ENCODE measurements at places on chromosomes 5 and 9.

GRCh38 chr5:127567026-127567768 lies 49.8 kb downstream of the PRRC1 start:
- no peak for DNase-seq

DNA sequence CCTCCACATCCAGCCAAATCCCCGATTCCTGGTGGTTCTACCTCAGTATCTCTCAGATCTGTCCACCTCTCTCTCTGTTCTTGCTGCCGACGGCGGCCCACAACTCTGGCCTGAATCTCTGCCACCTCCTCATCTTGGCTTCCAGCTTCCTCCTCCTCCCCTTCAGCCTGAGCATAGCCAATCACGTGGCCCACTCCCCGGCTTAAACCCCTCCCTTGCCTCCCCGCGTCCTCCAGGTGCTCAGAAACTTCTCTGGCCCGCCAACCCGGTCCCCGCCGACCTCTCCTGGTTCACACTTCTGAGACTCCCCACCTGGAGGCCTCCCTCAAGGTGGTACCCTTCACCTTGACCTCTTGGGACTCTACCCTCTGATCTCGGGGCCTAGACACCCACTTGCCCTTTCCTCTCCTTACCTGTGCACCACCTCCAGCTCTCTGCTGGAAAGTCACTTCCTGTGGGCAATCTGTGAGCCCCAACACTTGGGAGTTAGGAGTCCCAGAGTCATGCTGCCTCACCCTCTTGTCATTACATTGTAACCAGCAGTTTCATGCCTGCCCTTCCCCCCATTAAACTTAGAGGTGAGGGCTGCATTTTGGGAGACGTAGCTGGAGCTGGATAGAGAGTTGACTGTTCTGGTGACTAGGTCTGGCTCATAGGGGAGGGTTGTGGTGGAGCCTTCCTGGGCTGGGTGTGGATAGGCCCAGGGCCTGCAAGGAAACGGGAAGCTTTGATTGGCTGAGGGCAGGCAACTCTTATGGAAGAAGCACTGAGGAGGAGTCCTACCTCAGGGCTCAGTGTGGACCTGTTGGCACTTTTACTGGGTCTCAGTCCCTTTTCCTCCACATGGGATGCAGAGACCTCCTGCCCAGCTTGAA lies 4.5 kb upstream of the SET start:
- DNase-seq = peak; percentile 78

DNA sequence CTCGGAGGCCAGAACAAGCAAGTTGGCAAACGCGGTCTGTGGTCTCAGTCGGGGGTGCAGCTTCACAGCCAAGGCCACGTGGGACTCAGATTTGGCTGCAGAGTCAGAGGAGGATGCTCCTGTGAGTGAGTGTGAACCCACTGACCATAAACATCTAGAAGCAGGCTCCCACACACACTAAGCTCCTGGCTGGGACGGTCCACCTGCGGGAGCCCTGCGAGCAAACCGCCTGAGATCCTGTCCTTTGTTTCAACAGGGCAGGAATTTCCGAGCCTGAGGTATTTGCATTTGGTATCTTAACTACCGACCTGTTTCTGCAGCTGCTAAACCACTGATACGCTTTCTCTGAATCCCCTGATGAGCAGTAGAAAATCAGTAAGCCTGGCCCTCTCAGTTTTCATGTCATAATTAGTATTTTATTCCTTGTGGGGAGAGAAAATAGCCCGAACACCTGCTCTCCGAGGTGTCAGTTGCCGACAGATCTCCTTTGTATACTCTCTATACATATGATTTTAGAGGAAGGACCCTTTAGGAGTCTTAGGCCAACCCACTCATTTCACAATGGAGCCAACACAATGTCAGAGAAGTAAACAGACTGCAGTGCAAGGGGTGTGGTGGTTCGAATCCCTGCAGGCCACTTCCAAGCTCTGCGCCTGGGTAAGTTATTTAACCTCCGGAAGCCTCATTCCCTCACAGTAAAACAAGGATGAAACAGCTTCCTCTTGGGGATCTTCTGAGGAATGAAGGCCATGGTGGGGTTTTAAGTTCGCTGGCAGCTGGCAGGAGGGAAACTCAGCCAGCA lies 40.9 kb upstream of the PWWP2A start:
- DNase-seq = peak; percentile 39

DNA sequence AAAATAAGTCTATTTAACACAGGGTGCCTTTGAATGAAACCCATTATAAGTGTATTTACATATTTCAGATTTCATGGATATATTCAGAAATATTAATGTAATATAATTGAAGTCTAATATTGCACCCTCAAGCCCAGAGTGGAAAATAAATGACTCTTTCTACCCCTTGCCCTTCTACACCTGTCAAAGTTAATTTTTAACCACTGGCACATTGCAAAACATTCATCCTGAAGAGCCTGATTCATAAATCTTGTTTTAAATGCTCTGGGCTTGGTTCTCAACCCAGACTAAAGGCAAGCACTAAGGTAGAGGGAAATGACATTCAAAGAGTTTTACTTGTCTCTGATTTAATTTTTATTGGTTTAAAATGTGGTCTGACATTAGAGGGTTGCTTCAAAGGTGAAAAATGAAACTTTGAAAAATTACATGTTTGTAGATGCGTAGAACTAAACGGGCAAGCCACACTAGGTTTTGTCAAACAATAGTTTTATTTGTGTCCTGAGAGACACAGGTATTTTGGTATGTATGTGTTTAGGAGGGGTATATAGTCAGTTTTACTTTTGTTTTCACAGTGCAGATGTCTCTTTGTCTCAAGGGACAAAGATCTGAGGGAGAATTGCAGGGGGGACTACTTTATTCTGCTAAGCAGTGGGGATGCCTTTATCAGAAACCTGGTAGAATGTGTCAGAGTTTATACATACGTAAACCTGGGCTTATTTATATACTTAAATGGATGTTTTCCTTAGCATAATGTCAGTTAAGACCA lies 69.7 kb downstream of the PIK3R1 start:
- peak; percentile 45 for DNase-seq

DNA sequence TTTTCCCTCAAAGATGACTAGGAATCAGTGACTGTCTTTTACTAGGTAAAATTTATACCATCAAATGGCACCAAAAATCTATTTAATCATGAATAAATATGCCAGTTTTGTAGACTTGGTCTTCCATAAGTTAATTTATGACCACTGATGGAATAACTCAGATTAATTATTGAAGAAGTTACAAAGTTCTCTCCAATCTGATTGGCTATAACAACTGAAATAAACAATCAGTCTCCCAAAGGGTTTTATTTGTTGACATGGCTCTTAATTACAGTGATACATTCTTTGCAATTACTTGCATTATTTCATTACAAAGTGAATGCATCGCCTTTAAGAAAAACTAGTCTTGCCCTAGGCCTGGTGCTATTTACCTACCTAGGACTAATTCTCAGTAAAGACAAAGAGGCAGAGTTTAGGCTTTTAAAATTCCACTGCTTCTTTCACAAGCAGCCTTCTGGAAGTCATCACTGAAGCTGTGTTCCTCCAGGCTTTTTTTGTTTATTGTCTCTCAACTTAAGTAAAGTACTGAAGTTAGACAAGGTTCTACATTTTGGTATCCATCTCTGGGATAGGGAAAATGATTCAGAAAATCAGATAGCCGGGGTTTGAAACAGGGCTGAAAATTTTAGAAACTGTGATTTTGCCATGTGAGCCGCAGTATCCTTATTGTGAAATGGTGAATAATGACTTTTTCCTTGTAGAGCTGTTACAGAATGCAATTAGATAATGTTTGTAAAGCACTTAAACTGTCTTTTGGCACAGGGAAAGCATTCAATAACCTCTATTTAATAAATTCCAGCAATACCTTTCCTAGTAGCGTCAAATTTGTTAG lies 2.5 kb downstream of the STOM start:
- DNase-seq = peak; percentile 55

DNA sequence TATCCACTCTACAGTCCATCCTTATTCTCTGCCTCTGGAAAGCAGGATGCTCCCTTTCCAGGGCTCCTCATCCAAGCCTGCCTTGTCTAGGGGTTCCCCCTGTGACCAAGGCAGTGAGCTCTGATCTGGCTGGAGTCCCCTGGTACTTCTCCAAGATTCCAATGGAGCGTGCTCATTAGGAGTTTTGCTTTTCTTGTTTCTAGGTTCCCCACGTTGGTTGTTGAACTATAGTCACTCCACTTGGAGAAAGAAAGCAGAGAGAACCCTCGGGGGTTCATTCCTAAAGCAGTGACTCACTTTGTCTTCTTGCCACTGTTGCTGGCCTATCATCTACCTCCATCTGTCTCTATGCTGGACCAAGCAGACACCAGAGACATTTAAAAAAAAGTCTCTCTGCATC lies 192.6 kb downstream of the TLE4 start:
- DNase-seq = peak; percentile 29

GRCh38 chr9:135990468-135991429 lies 29.6 kb upstream of the UBAC1 start:
- peak; percentile 73 for DNase-seq

DNA sequence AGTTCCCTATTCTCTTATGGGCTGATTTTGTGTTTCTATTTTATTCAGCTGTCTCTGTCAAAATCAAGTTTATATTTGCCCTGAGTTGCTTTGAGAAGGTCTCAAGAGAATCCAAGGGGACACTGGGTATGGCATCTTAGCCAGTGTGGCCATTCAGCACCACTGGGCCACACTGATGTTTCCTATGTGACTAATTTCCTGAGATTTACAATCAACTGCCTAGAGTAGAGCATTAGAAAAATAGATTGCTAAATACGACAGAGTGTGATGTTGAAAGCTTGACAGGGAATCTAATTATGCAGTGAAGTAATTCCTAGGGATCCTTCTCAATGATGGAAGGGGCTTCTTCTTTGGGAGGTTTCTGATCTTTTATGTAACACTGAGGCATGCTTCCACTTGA lies 141.7 kb downstream of the SV2C start:
- DNase-seq = no peak

GRCh38 chr9:36902080-36902716 lies 131.9 kb downstream of the PAX5 start:
- peak; percentile 2 for DNase-seq

GRCh38 chr9:129415942-129416651 lies 204.8 kb downstream of the C9orf50 start:
- peak; percentile 46 for DNase-seq

GRCh38 chr5:43352131-43352530 lies 38.9 kb upstream of the HMGCS1 start:
- no peak for DNase-seq

GRCh38 chr9:95201206-95201605 lies 116.3 kb downstream of the FANCC start:
- no peak for DNase-seq

GRCh38 chr9:94977416-94977815 lies 250.9 kb downstream of the AOPEP start:
- DNase-seq = no peak

DNA sequence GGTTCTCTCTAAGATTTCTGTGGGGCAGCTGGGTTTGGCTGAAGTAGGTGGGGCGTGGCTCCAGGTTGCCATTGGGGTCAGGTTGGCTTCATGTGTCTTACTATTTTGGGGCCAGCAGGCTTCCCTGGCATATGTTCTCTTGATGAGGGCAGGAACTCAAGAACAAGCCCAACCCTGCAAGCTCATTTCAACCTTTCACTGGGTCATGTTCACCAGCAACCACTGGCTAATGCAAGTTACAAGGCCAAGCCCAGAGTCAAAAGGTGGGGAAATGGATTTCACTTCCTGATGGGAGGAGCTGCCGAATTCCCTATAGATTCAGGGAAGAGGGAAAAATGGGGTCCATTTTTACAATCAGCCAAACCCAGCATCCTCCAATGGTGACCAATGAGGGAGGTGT lies 34.0 kb upstream of the HAND1 start:
- DNase-seq = no peak

DNA sequence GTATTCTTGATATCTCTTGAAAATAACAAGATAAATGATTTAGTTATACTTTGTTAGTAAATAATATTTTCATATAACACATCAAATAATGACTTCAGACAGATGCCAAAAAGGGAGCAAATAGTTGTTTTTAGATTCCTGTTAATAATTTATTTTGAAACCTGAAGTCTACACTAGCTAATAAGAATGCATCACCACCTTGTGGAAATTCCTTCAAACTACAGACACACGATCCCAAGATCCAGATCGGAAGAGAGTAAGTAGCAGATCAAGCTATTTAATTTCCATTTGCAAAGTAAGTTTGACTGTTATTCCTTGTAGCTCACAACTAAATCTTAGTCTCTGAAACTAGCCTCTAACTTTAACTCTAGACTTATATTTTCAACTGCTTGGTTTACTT lies 35.5 kb upstream of the ISL1 start:
- DNase-seq = no peak

GRCh38 chr5:122999947-123000563 lies 36.5 kb downstream of the PPIC start:
- peak; percentile 17 for DNase-seq

- DNase-seq = no peak
These were observed 514.6 kb upstream of the TYRP1 start for GRCh38 chr9:12178634-12179033.

DNA sequence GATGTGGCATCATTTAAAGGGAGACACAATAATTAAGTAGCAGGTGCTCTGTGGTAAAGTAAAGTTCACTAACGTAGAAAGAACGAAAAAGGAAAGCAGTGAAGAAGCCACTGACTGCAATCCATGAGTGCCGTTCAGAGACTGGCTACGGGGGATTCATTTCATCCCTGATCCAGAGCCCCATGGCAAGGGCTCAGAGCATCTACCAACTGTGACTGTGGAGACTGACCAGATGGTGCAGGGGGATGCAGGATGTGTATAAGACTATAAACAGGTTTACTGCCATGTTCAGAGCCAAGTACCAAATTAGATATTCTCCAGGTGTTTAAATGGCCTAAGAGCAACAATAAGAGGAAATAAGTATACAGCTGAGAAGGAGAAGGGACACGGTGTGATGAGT lies 47.7 kb downstream of the MARCHF11 start:
- DNase-seq = no peak

DNA sequence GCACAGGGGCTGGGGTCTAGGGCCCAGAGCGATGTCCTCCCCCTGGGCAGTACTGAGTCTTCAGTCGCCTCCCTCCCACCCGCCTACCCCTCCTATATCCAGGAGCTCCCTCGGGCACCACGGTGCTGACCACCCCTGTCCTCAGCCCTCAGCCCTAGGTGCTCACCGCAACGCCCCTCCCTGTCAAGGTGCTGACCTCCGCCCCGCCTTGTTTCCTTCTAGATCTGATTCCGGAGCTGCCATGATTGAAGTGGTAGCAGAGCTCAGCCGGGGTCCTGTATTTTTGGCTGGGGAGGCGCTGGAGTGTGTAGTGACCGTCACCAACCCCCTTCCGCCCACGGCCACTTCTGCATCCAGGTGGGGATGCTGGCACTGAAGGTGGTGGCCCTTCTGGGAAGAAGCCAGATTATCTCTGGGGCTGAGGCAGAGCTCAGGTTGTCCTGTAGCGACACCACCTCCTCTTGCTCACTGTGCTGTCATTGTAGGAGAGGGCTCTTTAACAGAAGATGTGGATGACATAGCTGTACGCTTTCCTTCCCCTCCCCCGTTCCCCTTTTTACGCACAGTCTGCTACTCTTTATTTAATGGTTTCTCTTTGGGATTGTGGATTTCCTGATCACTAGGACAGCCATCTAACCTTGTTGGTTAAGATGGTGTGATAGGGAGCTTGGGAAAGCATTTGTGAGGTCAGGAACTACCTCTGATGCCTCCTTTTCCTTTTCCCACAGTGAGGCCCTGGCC lies 598 bp downstream of the RGP1 start:
- DNase-seq = no peak

Data from lung (tissue), 17 donors.